ENCODE measurements at places on chromosomes 2 and 18.
A peak's percentile ranks its signal among the peaks of the same experiment; 100 is the strongest.

DNA sequence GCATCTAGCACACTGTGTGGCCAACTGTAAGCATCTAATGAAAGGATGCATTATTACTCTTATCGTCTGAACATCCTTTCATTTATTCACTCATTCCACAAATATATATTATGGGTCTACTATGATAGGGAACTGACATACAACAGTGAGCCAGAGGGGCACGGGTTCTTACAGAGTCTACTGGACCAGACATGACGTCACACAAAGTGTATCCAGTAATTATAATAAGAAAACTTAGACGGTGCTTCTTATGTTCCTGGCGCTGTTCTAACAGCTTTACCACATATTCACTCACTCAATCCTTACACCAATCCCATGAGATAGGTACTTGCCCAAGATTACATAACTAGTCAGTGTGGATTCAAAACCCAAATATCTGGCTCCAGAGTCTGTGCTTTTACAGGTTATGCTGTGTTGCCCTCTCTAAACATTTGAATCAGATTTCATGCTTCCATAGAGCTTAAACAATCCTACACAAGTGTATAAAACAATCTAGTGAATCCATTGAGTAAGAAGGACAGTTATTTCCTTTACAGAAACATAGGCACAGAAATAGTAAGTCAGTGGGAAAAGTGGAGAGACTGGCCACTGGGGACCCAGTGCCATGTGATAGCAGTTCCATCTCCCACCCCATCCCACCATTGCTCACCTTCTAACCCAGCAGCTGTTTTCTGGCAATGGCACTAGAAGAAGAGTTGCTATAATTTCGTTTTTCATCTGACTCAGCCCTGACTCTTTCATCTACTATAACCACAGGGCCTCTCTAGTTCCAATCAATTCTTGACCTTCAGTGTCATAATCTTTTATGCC is 24.2 kb upstream of the ARL5A start:
- DNase-seq = no peak

DNA sequence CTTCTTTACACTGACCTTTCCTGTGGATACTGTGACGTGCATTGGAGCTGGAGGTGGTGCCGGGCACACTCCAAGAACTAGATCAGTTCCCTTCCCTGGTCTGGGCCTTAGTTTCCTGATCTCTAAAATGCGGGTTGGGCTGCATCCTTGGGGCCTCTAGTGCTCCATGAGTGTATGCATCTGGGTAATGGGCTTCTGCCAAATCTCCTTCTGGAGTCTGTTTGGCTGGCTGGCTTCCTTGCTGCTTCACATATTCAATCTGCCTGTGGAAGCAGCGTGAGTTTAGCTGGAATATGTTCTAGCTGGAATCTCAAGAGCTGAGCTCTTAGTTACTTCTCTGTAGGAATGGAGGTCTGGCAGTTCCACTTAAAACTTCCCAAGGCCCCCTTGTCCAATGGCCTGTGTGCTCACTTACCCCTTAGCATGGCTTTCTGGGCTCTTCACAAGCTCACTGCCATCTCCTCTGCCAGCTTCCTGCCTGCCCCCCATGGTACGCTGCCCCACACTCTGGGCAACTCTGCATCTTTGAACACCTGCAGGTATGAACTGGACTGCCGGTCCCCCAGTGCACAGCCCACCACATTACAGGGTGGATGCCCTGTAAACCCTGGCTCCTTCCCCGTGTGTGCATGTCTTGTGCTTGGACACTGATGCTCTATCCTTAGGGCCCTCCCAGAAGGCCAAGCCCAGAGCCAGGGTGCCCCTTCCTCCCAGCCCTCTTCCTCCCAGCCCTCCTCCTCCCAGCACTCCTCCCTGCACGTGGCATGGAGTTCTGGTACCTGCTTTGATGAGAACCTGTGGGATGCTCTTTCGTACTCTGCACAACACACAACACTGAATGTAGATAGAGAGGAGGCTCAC is 103.6 kb upstream of the SMAD2 start:
- no peak for DNase-seq

DNA sequence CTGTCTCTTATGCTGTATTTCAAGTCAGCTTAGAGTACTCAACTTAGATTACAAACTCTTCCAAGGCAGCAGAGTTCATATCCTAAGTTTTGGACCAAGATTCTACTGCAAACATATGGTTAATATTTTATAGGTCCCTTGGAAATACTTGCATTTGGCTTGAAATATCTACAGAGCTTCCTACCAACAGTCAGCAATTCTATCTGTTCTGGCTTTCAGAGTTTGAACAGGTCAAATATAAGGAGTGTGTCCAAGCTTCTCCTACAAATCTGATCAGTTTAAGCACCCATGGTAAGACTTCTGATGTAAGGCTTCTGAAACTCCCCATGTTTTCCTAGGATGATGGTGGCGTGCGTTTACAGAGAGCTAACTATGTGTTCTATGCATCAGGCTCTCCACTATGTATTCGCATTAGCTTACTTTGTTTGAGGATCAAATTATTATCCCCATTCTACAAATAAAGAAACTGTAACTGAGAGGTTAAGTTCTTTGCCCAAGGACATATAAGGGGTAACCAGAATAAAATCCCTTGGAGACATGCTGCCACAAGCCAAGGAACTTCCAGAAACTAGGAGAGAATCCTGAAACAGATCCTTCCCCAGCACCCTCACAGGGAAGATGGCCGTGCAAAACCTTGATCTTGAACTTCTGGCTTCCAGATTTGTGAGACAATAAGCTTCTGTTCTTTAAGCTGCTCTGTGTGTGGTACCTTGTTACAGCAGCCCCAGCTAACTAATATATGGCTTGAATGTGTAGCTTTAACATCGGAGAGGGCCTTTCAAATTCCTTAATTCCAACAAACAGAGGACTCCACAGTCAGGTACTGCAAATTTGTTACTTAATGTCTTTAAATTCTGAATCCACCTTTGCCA is 55.1 kb downstream of the ATP8B1 start:
- DNase-seq = no peak

- DNase-seq = no peak
These were observed 165.7 kb downstream of the TMX3 start for GRCh38 chr18:68548904-68549870.

- no peak for DNase-seq
These were observed 536.9 kb downstream of the TMX3 start for GRCh38 chr18:68177807-68178702.

GRCh38 chr18:9765501-9765900 is 57.4 kb downstream of the RAB31 start:
- DNase-seq = no peak

DNA sequence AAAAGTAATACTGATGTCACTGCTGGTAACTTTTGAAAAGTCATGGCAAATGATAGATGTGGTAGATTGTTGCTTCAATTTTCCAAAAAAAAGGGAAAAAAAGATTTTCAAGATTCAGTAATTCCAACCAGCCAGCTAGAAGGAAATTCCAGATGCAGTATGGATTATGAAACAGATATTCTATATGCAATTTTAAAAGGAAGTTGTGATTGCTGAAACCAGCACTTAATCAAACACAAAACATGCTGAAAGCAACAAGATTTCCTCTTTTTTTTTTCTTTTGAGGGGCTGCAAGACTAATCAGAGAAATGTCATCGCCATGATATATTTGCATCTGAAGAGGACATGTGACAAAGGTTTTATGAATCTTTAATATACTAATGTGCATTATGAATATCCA is 5.1 kb upstream of the HNMT start:
- no peak for DNase-seq

DNA sequence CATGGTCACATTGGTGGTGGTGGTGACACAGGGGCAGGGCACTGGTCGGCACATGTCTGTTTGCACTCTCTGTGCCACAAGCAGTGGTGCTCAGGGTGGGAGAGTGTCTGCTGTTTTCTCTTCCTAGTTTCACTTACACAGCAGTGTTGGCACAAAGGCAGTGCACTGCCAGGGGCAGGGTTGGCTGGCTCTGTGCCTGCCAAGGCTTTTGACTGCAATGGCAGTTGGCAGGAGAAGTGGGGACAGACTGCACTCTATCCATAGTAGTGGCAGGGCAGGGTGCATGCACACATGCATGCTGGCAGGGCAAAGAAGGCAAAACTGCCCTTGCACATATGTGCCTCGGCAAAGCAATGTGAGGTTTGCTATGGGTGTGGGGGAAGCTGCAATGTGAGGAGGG is 635.9 kb downstream of the SUCLG1 start:
- DNase-seq = no peak

- no peak for DNase-seq
These were observed 120.8 kb upstream of the FOSL2 start for GRCh38 chr2:28271919-28272250.

DNA sequence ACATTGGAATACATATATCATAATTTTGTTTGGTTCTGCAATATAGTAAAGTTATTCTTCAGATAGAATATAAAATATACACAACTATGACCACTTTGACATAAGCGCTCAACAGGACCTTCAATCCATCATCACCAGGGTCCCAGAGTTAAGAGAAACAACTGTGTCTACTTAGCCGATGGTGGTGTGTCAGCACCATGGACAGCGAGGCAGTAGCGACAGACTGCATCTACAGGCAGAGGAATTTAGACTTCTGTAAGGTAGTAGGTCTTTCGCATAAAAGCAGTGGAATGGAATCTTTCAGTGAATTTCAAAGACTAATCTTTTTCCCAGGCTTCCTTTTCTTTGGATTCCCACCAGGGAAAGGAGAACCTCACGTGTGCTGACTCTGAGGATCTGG is 20.5 kb upstream of the LRPPRC start:
- no peak for DNase-seq

- DNase-seq = no peak
These were observed 300.0 kb upstream of the REV1 start for GRCh38 chr2:99789849-99790248.

DNA sequence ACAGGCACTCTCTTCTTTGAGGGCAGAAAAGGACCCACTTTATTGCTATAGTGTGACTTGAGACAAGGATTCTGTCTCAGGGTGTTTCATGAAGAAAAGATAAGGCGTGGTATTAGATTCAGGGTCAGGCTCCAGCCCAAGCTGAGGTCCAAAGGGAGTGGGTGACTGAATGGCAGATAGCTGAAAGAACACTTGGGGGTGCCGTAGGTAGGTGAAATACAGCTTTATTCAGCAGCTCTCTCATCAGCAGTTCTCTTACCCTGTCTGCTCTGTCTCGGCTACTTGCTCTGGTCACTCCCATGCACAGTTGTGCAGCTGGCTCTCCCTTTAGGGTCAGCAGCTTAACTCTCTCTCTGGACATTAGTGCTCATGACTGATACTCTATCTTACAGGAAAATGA is 379.9 kb downstream of the LPIN1 start:
- no peak for DNase-seq

GRCh38 chr2:176158186-176158591 is 1.1 kb downstream of the HOXD3 start:
- DNase-seq = no peak

DNA sequence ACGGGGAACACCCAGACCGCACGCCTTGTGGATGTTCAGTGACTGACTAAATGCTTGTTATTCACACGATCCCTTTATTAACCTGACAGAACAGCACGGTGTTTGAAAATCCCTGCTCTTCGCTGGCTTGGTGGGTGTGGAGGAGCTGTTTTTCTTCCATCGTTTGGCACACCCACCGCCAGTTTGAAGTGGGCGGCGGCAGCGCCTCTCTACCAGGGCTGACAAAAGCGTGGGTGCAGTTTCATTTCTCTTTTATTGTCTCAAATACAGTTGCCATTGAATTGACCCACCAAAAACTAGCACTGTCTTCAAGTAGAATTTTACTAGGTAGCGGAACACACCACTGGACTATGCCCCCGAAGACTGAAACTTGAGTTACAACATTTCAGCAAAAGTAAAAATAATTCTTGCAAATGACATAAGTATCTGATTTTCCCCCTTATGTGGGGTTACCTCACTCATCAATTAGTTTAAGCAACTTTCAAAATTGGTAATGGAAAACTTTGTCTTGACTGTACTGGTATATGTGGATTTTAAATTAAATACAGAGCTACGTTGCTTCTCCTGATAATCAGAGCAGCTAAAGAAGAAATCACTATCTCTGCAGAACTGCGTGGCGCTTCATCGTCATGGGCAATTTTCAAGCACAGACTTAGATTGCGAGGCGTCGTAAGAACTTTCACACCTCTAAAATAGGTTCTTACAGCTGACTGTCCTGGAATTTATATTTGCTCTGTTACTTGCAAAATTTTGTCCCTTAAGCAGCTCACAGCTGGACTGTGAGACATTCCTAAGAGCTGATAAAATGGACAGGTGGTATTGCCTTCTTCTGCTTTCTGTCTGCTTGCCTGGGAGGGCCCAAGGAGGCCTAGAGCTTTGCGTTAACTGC is 60.9 kb downstream of the LDLRAD4 start:
- DNase-seq = no peak

DNA sequence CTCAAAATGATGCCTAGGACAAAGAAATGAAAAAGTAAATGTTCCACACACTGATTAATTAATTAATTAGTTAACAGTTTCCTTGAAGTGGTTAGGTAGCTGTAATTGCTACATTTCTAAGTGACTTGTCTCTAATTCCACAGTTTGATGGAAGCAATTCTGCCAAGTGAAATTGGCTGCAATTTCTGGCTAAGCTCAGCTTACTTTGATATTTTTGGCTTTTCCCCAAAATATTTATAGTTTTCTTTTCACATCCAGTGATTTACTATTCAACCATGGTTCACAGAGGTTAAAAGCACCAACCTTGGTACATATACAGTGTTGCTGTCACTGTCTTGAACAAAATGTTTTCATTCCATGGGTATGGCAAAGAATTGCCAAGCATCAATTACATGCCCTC is 459.5 kb upstream of the CDH20 start:
- DNase-seq = no peak

GRCh38 chr2:25582077-25582830 is 91.1 kb downstream of the DTNB start:
- no peak for DNase-seq

DNA sequence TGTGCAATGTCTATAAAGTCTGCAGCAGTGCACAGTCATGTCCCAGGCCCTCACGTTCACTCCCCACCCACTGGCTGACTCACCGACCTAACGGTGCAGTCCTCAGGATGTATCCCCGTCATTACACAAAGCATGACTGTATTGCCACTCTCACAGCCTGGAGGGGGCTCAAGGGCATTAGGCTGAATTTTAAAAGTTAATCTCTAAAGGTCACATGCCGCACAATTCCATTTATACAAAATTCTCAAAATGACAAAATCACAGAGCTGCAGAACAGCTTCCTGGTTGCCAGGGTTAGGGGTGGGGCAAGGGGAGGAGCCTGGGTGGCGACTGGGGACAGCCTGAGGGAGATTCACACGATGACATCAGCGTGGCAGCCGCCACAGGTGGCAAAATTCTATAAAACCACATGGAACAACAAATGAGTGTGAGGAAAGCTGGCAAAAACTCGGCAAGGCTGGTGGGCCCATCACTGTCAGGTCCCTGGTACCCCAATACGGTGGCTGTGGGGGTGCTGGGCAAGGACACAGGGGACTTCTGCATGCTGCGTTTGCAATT is 97.6 kb downstream of the NDUFA10 start:
- DNase-seq = peak; percentile 51

DNA sequence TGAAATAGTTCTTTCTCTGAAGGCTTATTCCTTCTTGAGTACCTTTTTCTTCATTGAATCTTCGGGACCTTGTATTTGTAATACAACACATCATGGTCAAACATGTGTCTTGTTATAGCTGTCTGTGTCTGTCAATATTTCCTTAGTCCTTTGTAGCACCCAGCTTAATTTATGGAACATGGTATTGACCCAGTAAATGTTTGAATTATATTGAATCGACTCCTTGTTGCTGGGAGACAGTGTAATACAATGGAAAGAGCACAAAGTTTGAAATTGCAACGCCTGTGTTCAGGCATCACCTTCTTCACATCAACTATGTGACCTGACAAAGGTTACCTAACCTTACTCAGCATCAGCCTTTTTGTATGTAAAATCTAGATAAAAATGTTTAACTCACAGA is 267.2 kb upstream of the CYRIA start:
- no peak for DNase-seq
